Stimulated activated CD8-positive, alpha-beta memory T cell treated with anti-CD3 and anti-CD28 coated beads, Interleukin-2, amount 100 ng/mL, for 1 hour (primary cell): ENCODE measurements at places on chromosomes 4 and X.

- no peak for DNase-seq
Observed at GRCh38 chr4:51960486-51960885, 59.7 kb downstream of the LRRC66 start.

GRCh38 chrX:42119076-42119475 is 195.7 kb upstream of the CASK start:
- DNase-seq = no peak

- no peak for DNase-seq
Observed at GRCh38 chrX:121903961-121904360, 856.6 kb downstream of the GLUD2 start.

DNA sequence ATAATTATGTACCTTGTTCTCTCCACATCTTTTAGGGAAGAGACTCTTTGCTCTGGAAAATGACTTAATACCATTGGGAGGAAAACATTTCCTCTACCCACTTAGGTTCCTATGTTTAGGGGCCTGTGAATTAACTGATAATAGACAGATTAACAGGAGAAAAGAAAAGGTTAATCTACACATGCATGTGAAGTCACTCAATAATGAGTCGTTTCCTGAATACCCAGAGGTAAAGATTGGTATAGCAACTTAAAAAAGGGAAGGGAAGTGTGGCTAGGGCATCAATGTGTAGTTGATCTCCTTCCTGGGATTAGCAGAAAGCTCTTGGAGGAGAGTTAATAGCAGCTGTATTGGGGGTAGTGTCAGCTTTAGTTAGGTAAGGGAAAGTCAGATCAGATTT is 419.5 kb upstream of the ATOH1 start:
- no peak for DNase-seq

GRCh38 chr4:33013282-33013681 is 2293.1 kb downstream of the PCDH7 start:
- DNase-seq = no peak

DNA sequence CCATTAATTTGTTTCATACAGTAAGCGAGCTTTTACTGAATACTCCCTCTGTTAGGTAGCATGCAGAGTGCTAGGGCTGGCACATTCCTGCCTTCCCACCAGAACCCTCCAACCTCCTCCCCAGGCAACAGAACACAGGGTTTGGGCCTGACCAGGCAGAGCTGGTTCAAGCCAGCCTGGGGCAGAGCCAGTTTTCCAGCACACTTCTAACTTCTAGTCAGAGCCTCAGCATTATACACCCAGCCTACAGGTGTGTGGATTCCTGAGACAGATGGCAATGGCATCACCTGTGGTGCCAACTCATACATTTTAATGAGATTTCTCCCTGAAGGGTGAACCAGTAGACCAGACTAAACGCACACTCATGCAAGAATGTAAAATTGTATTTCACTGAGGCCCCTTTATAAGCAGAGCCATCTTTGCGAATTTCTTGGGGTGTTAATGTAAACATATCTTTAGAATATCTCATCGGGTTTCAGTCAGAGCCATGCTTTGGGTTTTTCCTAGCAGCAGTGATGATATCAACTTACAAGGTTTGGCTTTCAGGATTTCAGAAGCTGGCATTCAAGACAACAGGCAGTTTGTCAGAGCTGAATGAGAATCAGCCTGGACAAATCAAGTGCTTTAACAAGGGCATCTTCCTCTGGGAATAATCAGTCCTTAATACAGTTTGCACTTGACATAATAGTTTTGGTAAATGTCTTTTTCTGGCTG is 92.0 kb downstream of the GATB start:
- DNase-seq = no peak

DNA sequence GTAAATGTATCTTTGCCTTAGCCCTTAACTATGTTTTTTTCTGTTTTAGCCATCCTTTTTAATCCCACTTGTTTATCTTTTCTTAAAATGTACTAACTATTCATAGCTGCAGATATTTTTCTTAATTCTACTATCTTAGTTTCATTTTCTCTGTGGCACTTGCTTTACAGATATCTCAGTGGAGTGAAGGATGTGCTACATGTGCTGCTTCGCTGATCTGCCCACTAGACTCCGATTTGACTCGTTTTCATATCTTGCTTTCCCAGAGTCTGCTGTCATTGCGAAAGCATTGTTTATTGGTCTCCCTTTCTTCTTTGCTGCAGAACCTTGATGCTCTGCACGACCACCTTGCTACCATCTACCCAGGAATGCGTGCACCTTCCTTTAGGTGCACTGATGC is 30.6 kb downstream of the GUCY1B1 start:
- DNase-seq = no peak

DNA sequence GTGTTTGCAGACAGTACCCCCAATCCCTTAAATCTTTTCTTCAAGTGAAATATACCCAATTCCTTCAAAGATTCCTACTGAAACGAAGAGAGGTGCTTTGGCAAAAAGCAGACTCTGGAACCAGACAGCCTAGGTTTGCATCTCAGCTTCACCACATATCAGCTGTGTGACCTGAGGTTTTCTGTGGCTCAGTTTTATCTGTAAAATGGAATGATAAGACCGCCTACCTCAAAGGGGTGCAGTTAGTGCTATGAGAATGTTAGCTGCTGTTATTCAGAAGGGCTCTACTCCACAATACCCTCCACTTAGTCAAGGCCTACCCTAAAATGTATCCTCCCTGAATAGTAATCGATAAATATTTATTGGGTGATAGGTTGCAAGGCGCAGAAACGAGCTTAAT is 664 bp downstream of the PIR start:
- no peak for DNase-seq

- DNase-seq = no peak
Observed at GRCh38 chrX:47361538-47362511, 8.6 kb upstream of the ZNF157 start.

GRCh38 chr4:168421671-168422070 is 58.6 kb downstream of the DDX60L start:
- no peak for DNase-seq

DNA sequence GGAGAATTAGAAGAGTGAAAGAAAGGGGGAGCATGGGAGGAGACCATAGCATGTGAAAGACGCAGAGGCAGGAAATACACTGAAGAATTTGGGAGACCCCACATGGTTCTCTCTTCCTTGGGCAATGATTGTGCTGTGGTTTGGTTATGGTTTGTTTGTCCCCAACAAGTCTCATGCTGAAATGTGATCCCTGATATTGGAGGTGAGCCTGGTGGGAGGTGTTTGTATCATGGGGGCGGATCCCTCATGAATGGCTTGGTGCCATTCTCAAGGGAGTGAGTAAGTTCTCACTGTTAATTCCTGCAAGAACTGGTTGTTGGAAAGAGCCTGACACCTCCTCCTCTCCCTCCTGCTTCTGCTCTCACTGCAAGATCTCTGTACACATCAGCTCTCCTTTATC is 78.6 kb upstream of the RAI2 start:
- DNase-seq = no peak

GRCh38 chrX:24528605-24529004 is 63.5 kb downstream of the PDK3 start:
- DNase-seq = no peak

GRCh38 chr4:33062155-33062806 is 2342.1 kb downstream of the PCDH7 start:
- no peak for DNase-seq

GRCh38 chr4:116010923-116011322 is 897.5 kb upstream of the NDST4 start:
- DNase-seq = no peak
